Renal pelvis (tissue), 12 donors: ENCODE measurements at places on chromosomes 2 and 18. TPM values are rescaled to one million over a fixed set of nuclear protein-coding genes. Genes with fewer than 3 reads are reported as not detected.

Gene ASXL3
- polyA plus RNA-seq, result 7.9 TPM

Gene SELENOI
- 22.5 TPM for polyA plus RNA-seq

Gene EGR4
- not detected for polyA plus RNA-seq

GRCh38 chr18:26383454-26384270 is 157.4 kb downstream of the TAF4B start:
- DNase-seq, result peak; percentile 50

- DNase-seq, result no peak
These were observed 281.3 kb downstream of the AGPS start for GRCh38 chr2:177673602-177674595.

DNA sequence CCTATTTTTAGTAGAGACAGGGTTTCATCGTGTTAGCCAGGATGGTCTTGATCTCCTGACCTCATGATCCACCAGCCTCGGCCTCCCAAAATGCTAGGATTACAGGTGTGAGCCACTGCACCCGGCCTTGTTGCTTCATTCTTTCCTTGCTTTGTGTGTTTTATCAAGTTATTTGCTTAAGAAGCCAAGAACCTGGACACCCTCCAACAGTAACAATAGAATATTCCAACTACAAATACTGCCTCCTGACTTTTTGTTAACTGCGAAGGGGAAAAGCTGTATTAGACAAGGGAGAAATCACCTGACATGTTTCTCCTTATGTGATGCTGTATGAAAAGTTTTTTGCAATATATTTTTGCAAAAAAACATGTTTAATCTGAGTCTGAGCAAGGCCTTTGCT is 297.2 kb downstream of the NCKAP5 start:
- no peak for DNase-seq

GRCh38 chr18:13178976-13179375 is 39.6 kb upstream of the LDLRAD4 start:
- DNase-seq, result no peak

- no peak for DNase-seq
These were observed 18.6 kb upstream of the PDE1A start for GRCh38 chr2:182445391-182445965.

GRCh38 chr2:160720098-160720497 is 226.5 kb upstream of the RBMS1 start:
- DNase-seq, result no peak
